OCI-LY7 (cell line): ENCODE measurements at places on chromosomes 7 and 10.

DNA sequence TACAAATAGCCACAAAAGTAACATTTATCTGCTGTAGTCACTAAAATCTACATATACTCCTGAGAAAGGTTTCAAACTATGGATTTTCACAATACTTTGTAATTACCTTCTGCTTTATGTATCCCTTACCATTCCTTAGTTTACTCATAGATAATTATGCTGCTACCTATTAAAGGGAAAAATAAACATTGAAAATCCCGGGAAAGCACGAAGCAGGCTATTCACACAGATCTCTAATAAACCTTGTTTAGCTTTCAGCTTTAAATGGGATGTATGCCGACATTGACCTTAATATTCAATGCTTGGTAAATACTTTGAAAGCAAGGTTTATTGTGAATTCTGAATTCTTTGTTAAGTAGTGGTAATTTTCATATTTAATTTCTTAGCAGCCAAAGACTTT is 58.5 kb upstream of the SMIM30 start:
- no peak for DNase-seq

GRCh38 chr7:155294511-155294778 is 3.2 kb upstream of the INSIG1 start:
- no peak for DNase-seq

DNA sequence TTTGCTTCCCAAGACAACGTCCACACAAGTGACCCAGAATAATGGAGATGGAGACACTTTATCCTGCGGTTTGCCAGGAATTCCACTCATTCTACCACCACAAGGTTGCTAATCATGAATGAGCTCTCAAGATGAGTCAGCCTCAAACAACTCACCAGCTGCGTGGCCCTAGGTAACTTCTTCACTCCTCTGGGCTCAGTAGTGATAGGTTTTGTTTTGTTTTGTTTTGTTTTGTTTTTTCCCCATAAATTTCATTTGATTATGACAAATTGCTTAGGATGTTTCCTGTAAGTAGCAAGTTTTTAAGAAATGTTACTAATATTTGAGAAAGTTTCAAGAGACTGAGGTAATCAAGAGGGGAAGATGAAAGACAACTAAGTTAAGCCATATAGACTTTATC is 286.8 kb downstream of the PARD3 start:
- DNase-seq, result no peak

GRCh38 chr10:132692311-132692710 is 93.6 kb downstream of the NKX6-2 start:
- no peak for DNase-seq

- DNase-seq, result no peak
These were observed 108.0 kb downstream of the DNAJB6 start for GRCh38 chr7:157444843-157445135.

DNA sequence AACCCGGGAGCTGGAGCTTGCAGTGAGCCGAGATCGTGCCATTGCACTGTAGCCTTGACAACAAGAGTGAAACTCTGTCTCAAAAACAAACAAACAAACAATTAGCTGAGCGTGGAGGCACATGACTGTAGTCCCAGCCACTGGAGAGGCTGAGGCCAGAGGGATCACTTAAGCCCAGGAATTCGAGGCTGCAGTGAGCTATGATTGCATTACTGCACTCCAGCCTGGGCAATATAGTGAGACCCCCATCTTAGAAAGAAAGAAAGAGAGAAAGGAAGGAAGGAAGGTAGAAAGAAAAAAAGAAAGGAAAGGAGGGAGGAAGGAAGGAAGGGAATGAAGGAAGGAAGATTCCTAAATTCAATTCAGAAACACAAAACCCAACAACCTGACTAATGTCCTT is 141.3 kb upstream of the TNRC18 start:
- no peak for DNase-seq

DNA sequence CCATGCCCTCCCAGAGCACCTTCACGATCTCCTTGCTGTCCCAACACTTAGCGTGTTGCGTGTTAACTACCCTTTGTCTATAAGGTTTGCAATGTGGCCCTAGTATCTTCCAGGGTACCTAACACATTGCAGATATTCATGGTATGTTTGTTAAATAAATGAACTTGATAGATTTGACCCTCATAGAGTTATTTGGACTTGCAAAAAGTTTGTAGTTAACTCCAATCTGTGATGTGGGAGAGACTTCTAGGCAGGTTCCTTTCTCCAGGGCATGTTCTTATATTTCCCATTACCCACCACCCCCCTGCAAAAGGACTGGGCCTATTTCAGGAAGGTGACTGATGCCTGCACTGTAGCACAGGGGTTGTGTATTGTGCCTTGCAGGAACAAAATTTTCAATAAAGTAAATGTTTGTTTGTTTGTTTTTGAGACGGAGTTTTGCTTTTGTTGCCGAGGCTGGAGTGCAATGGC is 612 bp downstream of the HILPDA start:
- no peak for DNase-seq
